Stimulated activated naive CD4-positive, alpha-beta T cell (primary cell): ENCODE measurements at places on chromosomes 3 and 15.

GRCh38 chr3:129199366-129199765 lies 15.7 kb upstream of the CNBP start:
- DNase-seq = no peak

- no peak for DNase-seq
Observed at GRCh38 chr3:105228696-105229095, 138.0 kb upstream of the ALCAM start.

- no peak for DNase-seq
Observed at GRCh38 chr3:193574488-193575070, 18.4 kb upstream of the OPA1 start.

GRCh38 chr3:169827712-169828111 lies 15.0 kb upstream of the LRRC34 start:
- no peak for DNase-seq

DNA sequence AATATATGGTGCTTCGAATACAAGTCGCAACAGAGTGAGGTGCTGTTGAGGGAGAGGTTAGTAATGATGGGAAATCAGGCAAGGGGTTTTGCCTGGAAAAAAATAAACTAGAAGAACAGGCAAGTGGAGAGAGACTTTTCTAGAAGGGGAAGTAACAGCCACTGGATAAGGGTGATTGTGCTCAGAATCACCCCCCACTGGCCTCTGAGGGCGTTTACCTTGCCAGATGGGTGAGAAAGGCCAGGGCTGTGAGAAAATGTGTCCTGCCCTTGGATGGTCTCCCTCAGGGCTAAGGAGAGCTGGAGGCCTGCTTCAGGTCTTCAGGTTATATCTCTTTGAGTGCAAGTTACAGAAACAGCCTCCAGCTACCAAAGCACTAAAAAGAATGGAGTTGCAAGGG lies 151.8 kb downstream of the MEX3B start:
- DNase-seq = no peak
